Breast epithelium (tissue), 4 donors: ENCODE measurements at places on chromosomes 4 and X.

- DNase-seq = no peak
Measured at GRCh38 chrX:112738347-112739033, 58.8 kb upstream of the LHFPL1 start.

DNA sequence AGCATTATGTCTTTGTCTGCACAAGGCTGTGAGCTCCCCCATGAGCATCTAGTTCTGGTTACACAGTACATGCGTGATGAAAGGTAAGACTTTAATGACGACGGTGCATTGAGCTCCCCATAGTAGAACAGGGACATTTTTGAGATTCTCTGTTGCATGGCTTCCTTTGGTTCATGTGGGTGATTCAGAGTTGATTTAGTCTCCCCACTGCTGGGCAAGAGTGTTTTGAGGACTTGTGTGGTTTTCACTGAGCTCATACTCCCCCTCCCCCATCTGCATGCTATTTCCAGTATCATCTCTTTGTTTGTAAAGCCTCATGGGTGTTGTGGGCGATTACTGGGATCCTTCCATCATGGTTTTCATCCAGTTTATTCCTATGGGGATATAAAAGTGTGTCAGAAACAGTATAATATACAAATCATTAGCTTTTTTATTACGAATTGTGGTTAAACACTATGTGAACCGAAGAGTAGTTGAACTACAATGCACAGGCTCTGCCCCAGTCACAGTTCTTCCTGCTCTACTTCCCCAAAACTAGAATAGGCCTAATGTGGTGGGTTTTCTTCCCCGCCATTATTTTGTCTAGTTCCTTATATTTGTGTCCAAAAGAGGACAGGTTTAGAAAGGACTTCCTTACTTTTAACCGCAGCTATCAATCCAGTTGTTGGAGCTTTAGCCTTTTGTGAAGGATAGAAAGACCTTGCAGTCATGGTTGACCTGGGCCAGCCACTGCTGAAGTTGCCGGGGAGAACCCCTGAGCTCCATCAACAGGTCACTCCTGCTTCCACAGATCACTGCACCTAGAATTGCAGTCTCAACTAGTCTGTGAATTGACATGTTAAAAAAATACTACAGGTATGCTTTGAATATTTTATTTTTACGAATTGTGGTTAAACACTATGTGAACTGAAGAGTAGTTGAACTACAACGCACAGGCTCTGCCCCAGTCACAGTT, 30.4 kb downstream of the KIT start:
- DNase-seq = no peak

DNA sequence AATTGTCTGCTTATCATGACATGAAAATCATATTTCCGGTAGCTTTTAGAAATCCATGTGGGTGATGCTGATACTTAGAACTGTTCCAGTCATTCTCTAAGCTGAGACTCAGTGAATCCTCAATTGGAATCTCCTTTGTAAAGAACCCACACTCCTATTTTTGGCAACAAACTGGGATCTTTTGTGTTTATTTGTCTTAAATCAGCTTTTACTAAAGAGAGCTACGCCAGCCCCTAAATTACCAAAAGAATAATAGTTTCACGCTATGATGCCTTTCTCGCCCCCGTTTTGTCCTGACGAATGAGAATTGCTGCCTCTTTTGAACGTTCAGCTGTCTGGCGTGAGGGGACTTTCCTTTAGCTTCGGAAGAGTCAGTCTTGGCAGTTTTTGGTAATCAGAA, 195.9 kb downstream of the SHOX start:
- DNase-seq = no peak

GRCh38 chrX:119236623-119237561, 807 bp downstream of the PGRMC1 start:
- no peak for DNase-seq

GRCh38 chr4:184384810-184385557, 89.4 kb downstream of the IRF2 start:
- no peak for DNase-seq

GRCh38 chr4:102089850-102090621, 255.2 kb downstream of the SLC39A8 start:
- DNase-seq = no peak

GRCh38 chr4:15965325-15965724, 2.4 kb upstream of the FGFBP2 start:
- DNase-seq = no peak

DNA sequence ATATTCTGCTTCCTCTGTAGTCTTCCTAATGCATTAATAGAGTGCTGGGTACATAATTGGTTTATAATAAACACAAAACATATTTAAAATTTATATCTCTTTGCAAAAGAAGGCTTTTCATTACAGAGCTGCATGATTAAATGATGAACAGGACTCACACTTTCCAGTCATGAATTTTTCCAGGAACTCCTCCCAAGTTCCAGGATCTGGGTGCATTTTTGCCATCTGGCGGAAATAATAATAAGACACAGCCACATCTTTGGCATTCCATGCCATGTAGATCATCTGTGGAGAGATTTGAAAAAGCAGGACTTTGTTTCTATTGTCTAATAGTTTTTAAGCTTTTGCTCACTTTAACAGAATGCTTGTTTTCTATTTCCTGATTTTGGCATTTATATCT, 40.2 kb upstream of the SULT1B1 start:
- DNase-seq = no peak

- no peak for DNase-seq
Measured at GRCh38 chr4:81137446-81137845, 77.6 kb downstream of the PRKG2 start.

DNA sequence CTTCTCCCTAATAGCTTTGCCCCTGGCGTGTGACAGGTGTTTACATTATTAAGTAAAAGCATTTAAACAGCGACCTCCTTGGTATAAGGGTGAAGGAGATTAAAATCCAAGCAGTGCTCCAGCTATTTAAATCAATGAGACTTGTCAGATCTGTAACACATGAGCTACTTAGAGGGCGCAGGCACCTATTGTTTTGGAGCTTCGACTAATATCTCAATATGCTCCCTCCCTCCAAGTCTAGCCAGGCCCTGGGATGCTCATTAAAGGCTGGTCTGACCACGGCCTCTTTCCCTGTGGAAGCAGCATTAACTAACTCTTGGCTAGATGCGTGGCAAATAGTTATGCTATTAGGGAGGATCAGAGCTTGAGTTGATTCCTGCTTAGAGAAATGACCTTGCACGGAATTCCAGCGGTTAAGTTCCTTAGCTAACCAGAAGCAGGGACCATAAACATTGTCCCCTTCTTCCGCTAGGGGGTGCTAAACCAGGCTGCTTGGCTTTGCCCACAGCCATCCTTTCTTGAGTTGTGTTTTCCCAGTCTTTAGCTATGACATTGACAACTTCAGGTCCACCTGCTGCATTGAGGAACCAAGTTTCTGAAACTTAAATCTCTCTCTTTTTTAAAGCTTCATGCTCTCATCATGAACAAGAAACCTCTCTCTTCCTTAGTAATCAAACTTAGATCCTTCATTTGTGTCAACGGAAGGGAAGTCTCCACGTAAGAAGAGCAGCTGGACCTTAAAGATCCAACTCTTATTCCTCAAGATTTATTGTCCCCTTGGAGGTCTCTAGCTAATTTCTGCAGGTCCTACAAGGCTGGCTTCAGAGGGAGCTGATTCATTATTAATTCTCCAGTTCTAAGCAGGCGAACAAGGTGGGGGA, 80.7 kb upstream of the IGFBP7 start:
- DNase-seq = no peak

GRCh38 chr4:84856468-84857049, 109.9 kb downstream of the WDFY3 start:
- DNase-seq = no peak

DNA sequence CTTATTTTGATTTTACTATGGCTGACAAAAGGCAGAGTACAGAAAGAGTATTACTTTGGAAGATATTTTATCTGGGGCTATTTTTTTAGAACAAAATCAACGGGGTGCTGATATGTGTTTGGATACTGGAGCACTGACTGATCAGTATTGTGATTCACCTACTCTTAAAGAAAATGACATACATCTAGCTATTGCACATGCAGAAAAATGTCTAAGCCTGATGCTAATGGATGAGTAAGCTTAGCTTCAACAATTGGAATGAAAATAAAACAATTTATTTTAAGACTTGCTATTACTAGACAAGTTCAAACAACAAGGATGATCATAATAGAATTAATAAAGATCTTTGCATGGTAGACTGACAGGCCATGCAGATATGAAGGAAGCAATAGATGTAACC, 262.0 kb downstream of the PPP1R2C start:
- no peak for DNase-seq

DNA sequence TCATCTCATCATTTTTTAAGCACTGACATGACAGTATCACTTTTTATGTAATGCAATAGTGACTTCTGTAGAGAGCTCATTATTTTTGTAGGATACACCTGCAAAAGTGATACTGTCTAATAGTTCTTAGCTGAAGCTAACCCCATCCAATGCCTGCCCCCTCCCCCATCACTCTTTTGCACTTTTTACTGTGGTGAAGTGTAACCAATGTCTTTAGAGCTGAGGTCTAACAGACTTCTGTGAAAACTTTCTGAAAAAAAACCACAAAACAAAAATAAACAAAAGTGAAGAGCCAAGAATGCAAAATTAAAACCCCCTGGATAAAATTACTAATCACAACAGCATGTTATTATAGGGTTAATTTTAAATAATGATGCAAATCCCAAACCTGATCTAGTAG, 301.1 kb downstream of the ANK2 start:
- no peak for DNase-seq

DNA sequence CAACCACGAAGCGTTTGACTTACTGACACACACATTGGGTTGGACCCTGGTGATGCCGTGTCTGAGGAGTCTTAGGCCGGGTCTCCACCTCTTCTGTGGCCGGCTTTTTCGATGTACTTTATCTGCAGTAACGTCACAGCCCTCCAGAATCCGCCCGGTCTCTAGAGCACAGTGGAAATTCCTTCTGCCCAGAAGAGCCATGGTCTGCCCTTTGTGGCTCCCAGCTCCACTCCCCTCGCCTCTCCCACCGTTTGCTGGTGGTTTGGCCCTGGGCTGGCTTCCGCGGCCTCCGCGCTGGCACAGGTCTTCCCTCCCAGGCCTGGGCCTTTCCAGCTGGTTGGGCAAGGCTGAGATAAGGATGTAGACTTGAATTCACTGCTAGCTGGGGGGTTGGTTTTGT, 4.3 kb downstream of the MAEA start:
- no peak for DNase-seq

- no peak for DNase-seq
Measured at GRCh38 chr4:97577004-97577403, 566.3 kb downstream of the STPG2 start.

- DNase-seq = peak; percentile 35
Measured at GRCh38 chr4:168880811-168881595, 129.1 kb downstream of the CBR4 start.

GRCh38 chrX:124726881-124727280, 380.5 kb downstream of the SH2D1A start:
- DNase-seq = no peak

GRCh38 chr4:111754003-111754402, 391.3 kb upstream of the FAM241A start:
- DNase-seq = no peak

DNA sequence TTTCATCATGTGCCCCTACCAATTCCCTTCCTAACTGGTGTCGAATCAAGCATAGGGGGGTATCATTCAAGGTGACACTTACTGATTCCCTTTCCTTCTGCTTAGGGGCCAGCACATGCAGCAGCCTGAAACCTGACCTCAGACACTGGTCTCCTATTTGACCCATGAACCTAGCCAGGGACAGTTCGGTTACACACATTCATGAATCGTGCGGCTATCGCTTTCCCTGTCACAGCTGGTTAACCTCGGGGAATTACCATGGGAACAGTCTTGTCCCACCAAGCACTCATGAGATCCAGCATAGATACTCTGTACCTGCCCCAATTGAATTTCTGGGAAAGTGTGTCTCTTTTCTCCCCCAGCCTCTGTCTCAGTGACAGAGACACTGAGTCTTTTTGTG, 140.4 kb downstream of the ZNF674 start:
- no peak for DNase-seq

DNA sequence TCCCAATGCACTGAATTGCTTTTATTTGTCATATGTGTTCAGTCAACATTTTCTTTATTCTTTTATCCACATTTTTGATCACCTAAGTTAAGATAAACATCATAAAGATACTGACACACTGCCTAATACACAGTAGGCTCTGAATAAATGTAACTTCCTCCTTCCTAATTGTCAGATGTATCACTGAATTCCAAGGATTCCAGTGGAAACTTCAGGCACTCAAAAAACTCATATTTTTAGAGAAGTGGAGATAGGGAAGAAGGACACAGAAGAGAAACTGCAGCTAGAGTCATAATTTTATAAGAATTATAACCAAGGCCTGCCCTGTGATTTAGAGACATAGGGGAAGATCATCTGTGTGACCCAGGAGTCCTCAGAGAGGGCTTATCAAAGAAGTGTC, 753.3 kb downstream of the ADGRL3 start:
- no peak for DNase-seq

DNA sequence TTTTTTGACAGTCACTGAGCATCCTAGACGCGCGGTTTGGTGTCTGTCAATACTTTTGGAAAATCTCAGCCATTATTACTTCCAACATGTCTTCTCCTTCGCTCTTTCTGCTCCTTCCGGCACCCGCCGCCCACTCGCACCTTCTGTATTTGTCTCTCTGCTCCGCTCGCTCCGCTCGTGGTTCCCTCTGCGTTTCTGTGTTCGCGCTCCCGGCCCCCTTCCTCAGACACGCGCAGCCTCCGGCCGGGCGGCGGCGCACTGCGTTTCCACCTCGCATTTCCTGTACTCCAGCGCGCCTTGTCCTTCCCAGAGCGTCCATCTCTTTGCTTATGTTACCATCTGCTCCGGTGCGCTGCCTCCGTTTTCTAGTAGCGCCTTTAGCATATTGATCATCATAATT, 21.1 kb downstream of the PDE6B start:
- no peak for DNase-seq

DNA sequence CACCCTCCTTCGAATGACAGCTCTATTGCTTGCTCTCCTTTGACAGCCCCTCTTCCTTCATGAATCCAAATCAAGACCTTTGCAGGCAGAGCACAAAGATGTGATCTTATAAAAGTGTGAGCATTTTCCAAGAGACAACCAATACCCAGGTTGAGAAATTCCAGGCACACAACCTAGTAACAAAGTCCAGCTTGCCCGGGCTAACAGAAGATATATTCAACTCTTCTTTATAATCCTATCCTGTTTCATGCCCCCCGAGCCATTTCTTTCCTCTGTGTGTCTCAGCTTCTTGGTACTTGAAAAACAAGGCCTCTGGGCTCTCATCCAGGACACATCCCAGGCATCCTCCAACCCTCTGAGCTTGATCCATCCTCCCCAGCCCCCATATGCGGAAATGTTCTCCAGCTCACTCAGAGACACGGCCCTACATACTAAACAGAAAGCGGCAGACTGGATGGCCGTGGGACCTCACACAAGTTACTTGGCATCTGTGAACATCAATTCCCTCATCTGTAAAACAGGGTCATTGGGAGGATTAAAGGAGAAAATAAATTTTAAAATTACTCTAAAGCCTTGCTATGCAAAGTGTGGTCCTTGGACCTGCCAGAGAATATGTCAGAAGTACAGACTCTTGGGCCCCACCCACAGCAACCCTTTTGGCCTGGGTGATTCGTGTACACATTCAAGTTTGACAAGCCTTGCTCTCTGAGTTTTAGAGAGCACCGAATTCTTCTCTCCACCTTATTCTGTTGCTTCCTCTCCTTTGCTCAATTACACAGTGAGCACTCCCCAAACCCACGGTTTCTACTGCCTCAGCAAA, 627.0 kb downstream of the BCOR start:
- DNase-seq = peak; percentile 57

GRCh38 chr4:184790826-184791225, 34.9 kb downstream of the ACSL1 start:
- DNase-seq = no peak

- no peak for DNase-seq
Measured at GRCh38 chr4:100828364-100828763, 310.5 kb upstream of the EMCN start.

GRCh38 chr4:4406455-4407298, 19.8 kb downstream of the NSG1 start:
- no peak for DNase-seq
